ENCODE measurements at places on chromosomes 1 and 21.

DNA sequence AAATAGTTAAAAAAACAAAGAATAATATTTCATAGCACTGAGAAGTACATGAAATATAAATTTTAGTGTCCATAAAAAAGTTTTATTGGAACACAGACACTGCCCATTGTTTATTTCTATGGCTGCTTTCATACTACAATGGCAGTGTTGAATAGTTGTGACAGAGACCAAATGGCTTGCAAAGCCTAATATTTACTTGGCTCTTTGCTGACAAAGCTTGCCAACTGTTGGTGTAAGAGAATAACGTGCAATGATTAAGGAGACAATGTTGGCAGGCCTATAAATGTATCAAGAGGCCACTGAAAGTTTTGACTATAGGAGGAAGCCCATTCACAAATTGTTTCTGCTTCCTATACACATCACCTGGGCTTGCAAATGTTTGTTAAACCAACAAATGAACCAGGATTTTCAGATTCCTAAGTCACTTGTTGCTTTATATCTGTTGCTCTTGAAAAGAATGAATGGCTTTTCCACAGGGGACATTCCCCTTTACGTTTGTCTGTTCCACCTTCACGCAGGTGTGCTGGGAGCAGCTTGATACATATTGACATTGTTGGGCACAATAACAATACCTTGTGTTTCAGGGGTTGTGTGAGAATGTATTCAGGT is 5.5 kb upstream of the ST6GALNAC3 start:
- H3K27me3 ChIP-seq = no peaks in the 10 kb centered on the region
- no peak overlapping the region for H3K4me3 ChIP-seq
- no peak overlapping the region for H3K27ac ChIP-seq
- no peaks in the 10 kb centered on the region for H3K36me3 ChIP-seq
- no peak for DNase-seq

- no peak for DNase-seq
- H3K4me1 ChIP-seq = no peaks in the 10 kb centered on the region
- no peak overlapping the region for H3K4me3 ChIP-seq
- H3K27me3 ChIP-seq = peaks cover 1% of the 10 kb centered on the region
- no peak overlapping the region for H3K27ac ChIP-seq
These were observed 7.2 kb upstream of the HHAT start for GRCh38 chr1:210321552-210321951.

DNA sequence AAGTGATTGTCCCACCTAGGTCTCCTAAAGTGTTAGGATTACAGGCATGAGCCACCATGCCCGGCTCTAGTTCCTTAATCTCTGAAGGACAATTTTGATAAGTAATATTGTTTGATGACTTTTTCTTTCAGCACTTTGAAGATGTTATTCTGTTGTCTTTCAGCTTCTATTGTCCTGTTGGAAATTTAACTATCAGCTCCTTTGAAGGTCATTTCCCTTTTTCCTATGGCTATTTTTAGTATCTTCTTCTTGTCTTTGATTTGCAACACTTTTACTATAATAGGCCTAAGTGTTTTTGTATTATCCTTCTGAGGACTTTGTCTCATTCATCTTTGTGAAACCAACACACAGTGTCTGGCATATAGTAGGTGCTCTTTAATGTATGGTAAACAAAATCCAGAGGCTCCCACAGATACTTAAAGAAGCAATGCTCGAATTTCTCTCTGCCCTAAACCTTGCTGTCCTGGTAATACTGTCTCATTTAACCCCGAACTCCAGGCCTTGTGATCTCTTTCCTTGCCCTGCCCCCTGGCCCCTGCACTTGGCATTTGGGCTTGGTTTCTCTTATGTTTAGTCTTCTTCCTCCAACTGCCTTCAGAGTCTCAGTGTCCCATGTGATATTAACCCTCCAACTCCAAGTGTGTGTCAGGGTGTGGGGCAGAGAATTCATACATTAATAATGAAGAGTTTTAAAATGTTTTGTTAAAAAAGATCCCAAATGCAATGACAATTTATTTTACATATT is 19.0 kb upstream of the AGO1 start:
- H3K36me3 ChIP-seq = no peaks in the 10 kb centered on the region
- no peak overlapping the region for H3K4me3 ChIP-seq
- peaks cover 3% of the 10 kb centered on the region for H3K27me3 ChIP-seq
- H3K4me1 ChIP-seq = peaks cover 12% of the 10 kb centered on the region

GRCh38 chr1:212753749-212754148 is 37.8 kb downstream of the NSL1 start:
- no peak for DNase-seq
- H3K4me1 ChIP-seq = peaks cover 19% of the 10 kb centered on the region
- no peak overlapping the region for H3K27ac ChIP-seq
- no peaks in the 10 kb centered on the region for H3K36me3 ChIP-seq
- no peak overlapping the region for H3K4me3 ChIP-seq

GRCh38 chr1:34907487-34908090 is 21.9 kb downstream of the DLGAP3 start:
- no peak for DNase-seq
- peaks cover 4% of the 10 kb centered on the region for H3K27me3 ChIP-seq
- H3K4me3 ChIP-seq = no peak overlapping the region
- peaks cover 2% of the 10 kb centered on the region for H3K4me1 ChIP-seq
- H3K27ac ChIP-seq = no peak overlapping the region

DNA sequence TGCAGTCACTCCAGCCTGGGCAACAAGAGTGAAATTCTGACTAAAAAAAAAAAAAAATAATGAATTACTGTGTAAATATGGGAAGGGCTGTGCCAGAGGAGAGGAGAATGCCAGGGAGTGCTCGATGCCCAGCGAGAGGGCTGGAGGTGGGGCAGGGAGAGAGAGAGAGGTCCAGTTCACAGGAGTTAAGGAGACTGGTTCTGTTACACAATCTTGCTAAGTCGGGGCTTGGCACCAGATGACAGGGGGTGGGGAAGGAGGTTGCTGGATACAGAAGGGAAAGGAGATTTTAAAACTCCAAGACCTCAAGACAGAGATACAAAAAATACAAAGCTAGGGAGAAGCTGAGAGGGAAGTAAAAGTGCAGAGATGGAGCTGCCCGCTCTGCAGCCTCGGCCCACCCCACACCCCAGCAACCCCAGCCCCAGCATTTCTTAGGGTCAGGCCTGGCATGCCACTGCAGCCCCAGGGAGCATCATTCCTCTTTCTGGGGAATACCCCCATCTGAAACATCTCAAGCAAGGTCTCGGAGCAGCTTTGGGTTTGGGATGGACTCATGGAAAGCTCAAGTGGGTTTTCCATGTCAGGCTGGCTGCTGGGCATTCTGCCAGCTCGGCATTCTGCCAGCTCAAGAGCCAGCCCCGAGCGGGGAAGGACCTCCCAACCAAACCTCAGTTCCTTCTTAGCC is 991 bp downstream of the SELENBP1 start:
- no peak for DNase-seq
- H3K4me1 ChIP-seq = peaks cover 14% of the 10 kb centered on the region
- H3K27me3 ChIP-seq = peaks cover 8% of the 10 kb centered on the region
- H3K27ac ChIP-seq = no peak overlapping the region
- H3K4me3 ChIP-seq = no peak overlapping the region

- DNase-seq = no peak
- no peak overlapping the region for H3K4me3 ChIP-seq
- H3K27me3 ChIP-seq = no peaks in the 10 kb centered on the region
- H3K27ac ChIP-seq = no peak overlapping the region
These were observed 8.1 kb upstream of the PLA2G5 start for GRCh38 chr1:20061866-20062265.

DNA sequence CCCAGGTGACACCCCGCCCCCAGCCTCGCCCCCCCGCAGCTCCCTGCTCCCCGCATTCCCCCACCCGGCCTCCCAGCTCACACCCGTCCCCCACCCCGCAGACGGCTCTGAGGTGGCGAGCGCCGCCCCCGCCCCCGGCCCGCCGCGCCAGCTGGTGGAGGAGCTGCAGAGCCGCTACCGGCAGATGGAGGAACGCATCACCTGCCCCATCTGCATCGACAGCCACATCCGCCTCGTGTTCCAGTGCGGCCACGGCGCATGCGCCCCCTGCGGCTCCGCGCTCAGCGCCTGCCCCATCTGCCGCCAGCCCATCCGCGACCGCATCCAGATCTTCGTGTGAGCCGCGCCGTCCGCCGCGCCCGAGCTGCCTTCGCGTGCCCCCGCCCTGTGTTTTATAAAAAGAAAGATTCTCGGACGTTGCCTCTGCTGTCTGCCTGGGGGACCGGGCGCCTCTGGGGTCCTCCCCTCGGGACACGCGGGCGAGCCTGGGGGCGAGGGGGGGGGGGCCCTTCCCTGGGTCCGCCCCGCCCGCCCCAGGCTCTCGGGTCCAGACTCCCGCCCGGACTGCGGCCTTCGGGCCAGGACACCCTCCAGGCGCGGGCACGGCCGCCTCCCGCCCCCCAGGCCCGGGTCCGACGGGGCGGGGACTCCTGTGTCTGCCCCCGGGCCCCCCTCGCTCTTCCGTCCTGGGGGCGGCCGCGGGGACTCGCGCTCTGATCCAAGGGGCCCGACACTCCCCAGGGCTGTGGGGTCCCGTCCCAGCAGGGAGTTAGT is 1.6 kb upstream of the MMP23B start:
- H3K4me3 ChIP-seq = peak overlapping the region; percentile 42
- H3K36me3 ChIP-seq = no peaks in the 10 kb centered on the region
- no peaks in the 10 kb centered on the region for H3K4me1 ChIP-seq
- no peak overlapping the region for H3K27ac ChIP-seq
- H3K27me3 ChIP-seq = peaks cover 1% of the 10 kb centered on the region

DNA sequence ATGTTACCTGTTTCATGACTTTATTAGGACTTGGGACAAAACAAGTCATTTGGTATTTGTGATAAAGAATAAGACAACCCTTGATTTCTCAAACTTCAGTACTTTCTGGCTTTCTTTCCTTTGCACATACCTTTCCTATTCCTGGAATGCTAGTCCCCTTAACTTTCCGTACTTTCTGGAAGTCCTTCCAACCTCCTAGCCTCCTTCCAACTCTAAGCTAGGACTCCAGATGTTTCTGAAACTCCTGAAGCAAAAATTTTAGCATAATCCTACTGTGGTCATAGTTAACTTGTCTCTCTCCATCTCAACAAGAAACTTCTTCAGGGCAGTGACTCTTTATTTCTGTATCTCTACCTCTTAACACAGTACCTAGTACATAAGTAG is 19.8 kb upstream of the C1orf105 start:
- no peak overlapping the region for H3K4me3 ChIP-seq
- no peaks in the 10 kb centered on the region for H3K27me3 ChIP-seq
- no peaks in the 10 kb centered on the region for H3K36me3 ChIP-seq
- H3K4me1 ChIP-seq = peaks cover 38% of the 10 kb centered on the region

DNA sequence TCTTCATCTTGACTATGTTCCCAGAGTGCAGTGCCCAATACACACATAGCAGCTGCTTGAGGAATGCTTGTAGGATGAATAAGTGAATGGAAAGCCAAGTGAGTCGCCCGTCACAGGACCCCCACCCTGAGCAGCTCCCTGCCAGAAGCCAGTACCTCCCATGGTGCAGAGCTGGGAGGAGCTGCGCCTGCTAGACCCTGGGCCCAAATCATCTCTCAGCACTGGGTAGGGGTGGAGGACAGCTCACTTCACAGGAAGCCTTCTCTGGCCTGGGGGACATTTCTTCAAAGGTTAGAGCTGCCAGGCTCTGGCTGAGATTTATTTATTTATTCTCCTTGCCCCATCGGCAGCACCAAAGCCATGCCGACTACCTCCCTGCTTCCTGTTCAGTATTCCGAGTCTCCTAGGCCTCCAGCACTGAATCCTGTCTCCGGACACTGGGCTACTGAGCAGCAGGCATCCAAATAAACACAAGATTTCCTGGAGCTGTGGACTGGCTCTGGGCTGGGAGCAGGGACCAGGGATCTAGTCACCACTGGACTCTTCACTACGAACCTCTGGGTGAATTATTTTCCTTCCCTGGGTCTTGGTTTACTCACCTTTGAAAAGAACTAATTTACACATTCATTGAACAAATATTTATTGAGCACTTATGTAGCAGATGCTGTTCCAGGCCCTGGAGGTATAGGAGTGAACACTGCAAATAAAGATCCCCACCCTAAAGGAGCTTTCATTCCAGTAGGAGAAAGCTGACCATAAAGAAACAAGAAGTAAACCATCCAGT is 187.7 kb downstream of the TRABD2B start:
- peaks cover 8% of the 10 kb centered on the region for H3K36me3 ChIP-seq
- peaks cover 12% of the 10 kb centered on the region for H3K27me3 ChIP-seq
- peak overlapping the region; percentile 64 for H3K27ac ChIP-seq
- no peak for DNase-seq

DNA sequence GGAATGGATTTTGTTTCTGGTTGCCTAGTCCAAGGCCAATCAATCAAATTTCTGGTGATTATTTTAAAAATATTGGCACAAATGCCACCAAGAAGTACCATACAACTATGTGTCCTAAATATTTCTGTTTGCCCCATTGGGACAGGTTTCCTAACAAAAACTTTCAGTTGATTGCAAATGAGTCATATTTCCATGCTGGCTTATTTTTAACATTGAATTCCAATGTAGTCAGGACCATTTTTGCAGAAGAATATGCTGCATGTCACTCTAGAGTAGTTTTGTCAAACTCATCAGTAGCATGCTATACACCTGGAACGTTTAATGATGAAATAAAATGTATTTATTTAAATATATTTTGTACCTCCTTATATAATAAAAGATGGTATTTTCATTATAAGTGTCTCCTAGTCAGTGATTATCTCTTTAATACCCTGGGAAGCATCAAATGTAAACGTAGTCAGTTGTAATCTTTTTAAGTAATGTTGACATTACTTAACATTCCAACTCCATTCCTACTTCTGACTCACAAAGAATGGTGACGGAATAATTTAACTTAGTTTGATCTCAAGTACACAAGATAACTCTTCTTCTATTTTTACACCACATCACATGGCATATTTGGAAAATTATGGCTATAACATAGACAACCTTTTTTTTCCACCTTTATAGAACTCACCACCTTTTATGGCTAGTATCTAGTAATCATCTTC is 39.0 kb upstream of the USH2A start:
- H3K27me3 ChIP-seq = no peaks in the 10 kb centered on the region
- no peak overlapping the region for H3K27ac ChIP-seq
- H3K4me1 ChIP-seq = peaks cover 4% of the 10 kb centered on the region
- H3K36me3 ChIP-seq = no peaks in the 10 kb centered on the region
- H3K4me3 ChIP-seq = no peak overlapping the region

- H3K27ac ChIP-seq = no peak overlapping the region
- no peaks in the 10 kb centered on the region for H3K27me3 ChIP-seq
- H3K4me3 ChIP-seq = no peak overlapping the region
- peaks cover 4% of the 10 kb centered on the region for H3K36me3 ChIP-seq
- no peak for DNase-seq
These were observed 36.0 kb downstream of the CENPF start for GRCh38 chr1:214638997-214639396.

All from endothelial cell (in vitro differentiated cells).